ENCODE measurements at places on chromosomes 16 and 17.
A peak's percentile ranks its signal among the peaks of the same experiment; 100 is the strongest.

GRCh38 chr17:44522883-44523671, 19.9 kb upstream of the GPATCH8 start:
- DNase-seq, result no peak

- no peak for DNase-seq
Measured at GRCh38 chr17:44540246-44541084, 16.8 kb upstream of the FZD2 start.

DNA sequence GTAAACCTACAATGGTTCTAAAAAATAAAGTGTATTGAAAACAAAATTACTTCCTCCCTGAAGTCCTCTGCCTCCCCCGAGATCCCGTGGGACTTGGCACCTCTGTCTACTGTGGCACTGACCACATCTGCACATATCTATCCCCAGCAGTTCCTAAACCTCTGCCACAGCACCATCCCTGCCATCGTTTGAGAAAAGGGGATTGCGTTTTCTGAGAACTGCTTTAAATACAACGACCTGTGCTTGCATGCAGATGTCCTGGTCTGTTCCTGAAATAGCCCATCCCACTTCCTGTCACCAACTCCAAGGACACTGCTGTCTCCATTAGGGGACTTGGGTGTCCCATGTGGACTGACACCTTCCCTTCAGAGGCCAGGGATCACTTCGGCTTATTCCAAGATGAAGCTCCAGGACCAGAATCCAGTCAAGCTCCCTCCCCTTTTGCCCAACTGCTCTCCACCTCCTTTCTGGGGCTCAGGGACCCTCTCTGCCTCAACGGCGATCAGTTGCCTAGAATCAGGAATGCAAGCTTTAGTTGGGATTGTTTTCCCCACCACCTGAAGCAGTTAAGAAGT, 20.6 kb downstream of the CBLN1 start:
- DNase-seq, result no peak

- DNase-seq, result peak; percentile 30
Measured at GRCh38 chr17:76121932-76122430, 18.4 kb upstream of the EXOC7 start.

DNA sequence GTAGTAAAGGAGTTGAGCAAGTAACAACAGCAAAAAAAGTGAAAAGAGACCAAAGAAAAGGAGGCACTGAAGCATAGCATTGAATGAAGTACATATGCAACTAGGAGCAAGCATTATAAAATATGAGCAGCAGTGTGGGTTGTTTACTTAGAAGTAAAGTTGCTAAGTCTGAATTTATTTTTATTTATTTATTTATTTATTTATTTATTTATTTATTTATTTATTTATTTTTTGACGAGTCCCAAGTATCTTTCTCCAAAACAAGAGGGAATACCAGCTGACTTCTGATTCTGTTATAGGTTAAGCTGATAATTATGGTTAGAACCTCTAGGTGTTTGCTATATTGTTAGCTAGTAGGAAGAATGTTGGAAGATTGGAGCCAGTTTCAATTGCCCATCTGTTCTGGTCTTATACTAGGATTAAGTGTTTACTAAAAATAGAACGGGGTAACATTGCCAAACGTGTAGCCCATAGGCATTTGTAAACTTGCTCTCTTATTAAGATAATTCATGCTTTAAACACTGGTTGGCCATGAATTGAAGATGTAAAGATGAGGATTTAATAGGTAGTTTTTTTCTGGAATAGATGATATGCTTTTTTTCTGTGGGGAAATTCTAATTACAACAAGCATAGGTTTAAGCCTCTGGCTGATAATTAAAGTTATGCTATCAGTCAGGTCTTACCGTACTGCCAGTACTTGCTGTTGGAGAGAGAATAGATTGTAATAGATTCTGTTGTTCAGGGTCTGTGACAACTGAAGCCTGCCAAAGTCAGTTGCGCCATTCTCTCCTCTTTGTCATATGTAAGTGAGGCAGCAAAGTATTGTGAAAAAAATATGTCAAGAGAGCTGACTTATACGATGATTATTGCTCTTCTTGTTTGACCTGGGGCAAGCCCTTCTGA, 66.7 kb downstream of the PPM1E start:
- DNase-seq, result peak; percentile 0

DNA sequence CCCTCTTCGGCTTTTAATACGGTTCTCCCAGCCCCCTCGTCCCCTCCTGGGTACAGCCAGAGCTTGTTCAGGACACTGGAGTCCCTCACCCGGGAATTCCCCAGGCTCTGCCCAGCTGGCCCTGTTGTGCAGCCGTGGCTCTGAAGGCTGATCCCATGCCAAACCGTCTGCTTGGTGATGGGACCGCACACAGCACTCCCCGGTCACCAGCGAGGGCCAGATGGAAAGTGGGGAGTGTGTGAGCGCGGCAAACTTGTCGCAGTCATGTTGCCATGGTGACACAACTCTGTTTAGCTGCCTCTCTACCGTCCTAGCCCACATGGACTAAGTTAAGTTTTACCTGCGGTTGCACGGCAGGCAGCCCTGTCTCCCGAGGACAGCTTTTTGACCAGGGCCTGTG, 107.9 kb downstream of the RAP1GAP2 start:
- DNase-seq, result peak; percentile 34

- DNase-seq, result no peak
Measured at GRCh38 chr16:4388271-4389021, 16.8 kb downstream of the VASN start.

DNA sequence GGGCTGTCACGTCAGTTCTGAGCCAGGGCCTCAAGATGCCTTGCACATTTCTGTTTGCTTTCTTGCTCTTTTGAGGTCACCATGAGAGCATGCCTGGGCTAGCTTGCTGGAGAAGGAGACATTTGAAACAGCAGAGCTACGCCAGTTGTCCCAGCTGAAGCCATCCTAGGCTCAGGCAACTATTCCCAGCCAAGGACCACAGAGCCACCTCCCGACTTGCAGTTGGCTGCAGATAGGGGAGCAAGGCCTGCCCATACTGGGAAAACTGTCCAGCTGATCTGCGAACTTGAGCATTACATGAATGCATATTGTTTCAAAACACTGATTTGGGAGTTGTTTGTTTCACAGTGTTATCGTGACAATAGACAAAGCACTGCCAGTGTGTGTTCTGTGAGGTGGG, 340.8 kb downstream of the XYLT1 start:
- no peak for DNase-seq

GRCh38 chr16:22075043-22075757, 17.1 kb upstream of the VWA3A start:
- no peak for DNase-seq

DNA sequence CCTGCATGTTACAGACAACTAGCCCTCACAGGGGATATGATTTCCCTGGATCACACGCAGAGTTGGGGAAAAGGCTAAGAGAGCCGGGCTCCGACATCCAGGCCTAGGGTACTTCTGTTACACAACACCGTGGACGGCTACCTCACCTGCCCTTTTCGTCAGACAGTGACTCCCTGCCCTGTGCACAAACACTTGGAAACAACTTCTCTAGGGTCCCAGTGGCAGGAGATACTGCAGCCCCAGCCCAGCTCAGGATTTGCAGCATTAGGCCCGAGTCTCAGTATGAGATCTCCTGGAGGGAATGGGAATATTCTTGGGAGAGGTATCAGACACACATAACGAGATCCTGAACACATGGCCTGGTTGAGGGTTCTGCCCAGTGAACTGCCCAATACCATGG, 8.3 kb downstream of the RUSF1 start:
- no peak for DNase-seq

GRCh38 chr17:42917236-42917603, 16.6 kb downstream of the G6PC1 start:
- DNase-seq, result no peak

- no peak for DNase-seq
Measured at GRCh38 chr16:85539084-85539483, 74.0 kb upstream of the GSE1 start.

DNA sequence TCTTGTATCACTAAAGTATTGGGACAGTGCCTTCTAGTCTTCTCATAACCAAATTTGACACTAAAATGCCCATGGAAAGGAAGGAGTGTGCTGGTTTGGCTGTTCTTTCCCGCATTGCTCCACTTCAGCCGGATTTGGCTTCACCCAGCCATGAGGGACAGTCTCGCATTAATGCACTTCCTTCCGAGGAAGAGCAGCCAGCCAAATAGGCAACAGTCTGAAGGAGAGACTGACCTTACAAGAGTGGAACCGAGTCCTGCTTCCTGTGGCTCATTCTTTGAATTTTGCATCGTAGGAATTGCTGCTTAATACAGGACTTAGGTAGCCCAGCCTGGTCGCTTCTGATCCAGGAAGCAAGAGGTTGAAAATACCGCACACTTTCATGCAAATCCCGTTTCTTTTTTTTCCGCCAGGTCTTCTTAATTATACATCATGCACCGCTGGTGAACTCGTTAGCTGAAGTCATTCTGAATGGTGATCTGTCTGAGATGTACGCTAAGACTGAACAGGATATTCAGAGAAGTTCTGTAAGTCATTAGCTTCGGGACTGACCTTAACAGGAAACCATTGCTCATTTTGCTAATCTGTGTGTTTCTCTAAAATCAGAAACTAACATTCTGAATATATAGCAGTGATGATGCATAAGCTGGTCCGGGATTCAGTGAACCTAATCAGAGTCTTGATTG, 38.2 kb downstream of the CLEC16A start:
- peak; percentile 73 for DNase-seq

DNA sequence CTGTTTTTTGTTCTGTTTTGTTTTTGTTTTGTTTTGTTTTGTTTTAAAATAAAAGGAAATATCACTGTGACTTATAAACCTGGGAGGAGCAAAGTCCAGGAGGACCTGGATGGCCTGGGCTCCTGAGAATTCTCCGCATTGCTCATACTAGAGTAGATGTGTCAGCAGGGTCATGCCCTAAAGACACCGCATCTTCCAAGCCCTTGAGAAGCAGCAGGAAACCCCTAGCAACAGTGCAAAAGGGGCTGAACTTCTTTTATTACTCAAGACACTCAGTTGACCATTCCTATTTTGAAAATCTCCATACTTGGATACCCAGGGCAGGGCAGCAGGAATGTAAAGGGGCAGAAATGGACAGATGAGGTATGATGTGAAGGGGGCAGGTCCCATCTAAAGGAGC, 51.8 kb downstream of the SYT17 start:
- DNase-seq, result no peak

- no peak for DNase-seq
Measured at GRCh38 chr17:11441004-11441403, 157.3 kb upstream of the DNAH9 start.

- DNase-seq, result no peak
Measured at GRCh38 chr17:81685108-81685507, 1.3 kb downstream of the HGS start.

- DNase-seq, result no peak
Measured at GRCh38 chr16:1308036-1308976, 1.1 kb upstream of the UBE2I start.

GRCh38 chr16:26453215-26453614, 613.5 kb upstream of the C16orf82 start:
- no peak for DNase-seq

DNA sequence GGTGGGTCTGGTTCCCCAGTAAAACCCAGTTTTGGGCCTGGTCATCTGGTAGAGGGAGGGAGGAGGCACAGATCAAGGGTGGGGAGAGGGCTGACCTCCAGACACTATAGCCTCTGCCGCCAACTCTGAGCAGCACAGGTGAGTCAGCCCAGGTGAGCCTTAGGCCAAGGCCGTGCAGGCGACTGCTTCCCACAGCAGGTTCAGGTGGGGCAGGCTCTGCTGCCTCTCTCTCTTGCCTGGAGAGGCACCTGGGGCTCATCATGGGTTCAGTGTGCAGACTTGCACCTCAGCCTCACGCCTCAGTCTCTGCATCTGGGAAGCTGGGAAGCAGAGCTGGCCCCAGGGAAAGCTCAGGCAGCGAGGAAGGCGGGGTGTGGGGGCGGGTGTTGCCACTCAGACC, 37.8 kb upstream of the IL34 start:
- DNase-seq, result no peak

GRCh38 chr16:12845282-12845681, 41.6 kb upstream of the CPPED1 start:
- DNase-seq, result no peak

DNA sequence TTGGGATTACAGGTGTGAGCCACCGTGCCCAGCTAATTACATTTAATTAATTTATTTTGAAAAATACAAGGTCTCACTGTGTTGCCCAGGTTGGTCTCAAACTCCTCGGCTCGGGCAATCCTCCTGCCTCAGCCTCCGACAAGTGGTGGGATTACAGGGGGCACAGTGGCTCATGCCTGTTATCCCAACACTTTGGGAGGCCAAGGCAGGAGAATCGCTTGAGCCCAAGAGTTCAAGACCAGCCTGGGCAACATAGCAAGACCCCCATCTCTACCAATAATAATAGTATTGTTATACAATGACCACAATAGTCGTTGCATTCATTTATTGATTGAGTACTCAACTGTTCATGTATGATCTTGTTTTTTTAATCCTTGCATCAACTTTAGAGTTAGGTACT, 22.0 kb downstream of the CDH1 start:
- DNase-seq, result no peak

DNA sequence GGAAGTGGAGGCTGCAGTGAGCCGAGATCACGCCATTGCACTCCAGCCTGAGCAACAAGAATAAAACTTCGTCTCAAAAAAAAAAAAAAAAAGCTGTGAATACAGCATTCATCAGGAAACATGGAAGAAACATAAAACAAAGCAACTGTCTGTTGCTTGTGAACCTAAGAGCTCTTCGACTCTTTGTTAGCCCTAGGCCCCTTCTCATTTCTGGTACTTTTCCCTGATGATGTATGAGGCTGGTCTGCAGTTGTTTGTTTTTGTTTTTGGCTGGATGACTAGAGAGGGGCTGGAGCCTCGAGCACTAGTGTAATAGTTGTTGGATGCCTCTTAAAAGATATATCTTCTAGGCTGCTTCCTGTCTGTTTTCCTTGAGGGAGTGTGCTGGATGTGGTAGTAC, 113.5 kb downstream of the MAP2K6 start:
- DNase-seq, result no peak

GRCh38 chr17:30921544-30922196, at the start of gene ADAP2:
Gene ADAP2 (plus strand): TSS chr17:30921945. CDS start chr17:30922015, 70 bp downstream.
- peak; percentile 45 for DNase-seq

DNA sequence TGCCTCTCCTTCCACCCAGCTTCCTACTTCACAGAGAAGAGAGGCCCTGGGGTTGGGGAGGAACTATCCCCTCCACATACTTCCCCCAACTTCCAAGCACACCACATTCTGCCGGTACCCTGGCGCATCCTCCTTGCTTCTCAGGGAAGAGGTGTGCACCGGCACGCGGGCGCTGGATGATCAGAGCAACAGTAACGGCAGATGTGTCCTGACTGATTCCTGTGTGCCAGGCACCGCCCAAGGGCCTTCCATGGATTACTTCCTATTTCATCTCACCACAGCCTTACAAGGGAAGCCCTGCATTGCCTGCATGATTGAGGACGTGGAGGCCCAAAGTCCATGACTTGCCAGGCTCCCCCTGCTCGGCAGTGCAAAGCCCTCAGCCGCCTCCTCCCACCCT, 21.1 kb upstream of the MLKL start:
- DNase-seq, result no peak

GRCh38 chr17:51200846-51201245, 34.6 kb downstream of the NME2 start:
- no peak for DNase-seq

Data from hindlimb muscle (tissue), 1 donor.